ENCODE measurements at places on chromosomes 3 and 15. TPM values are rescaled to one million over a fixed set of nuclear protein-coding genes. Genes with fewer than 3 reads are reported as not detected.

The ARIH2 gene
- total RNA-seq: 82.2 TPM

The WHAMM gene
- 2.5 TPM for total RNA-seq

The NAALADL2 gene
- total RNA-seq: 1.6 TPM

The NPAP1 gene
- total RNA-seq: not detected

The AGBL1 gene
- not detected for total RNA-seq

The CRTAP gene
- 284 TPM for total RNA-seq
